HepG2 (cell line): ENCODE measurements at places on chromosomes 1 and 21. TPM values are rescaled to one million over a fixed set of nuclear protein-coding genes. Genes with fewer than 3 reads are reported as not detected.

The PLA2G2F gene
- not detected in 2 replicates for polyA plus RNA-seq

GRCh38 chr1:199057322-199057721 is 418.5 kb downstream of the PTPRC start:
- no peak for DNase-seq

The INSRR gene
- polyA plus RNA-seq, result not detected in 2 replicates

GRCh38 chr1:223732993-223733798 is 20.9 kb downstream of the CAPN2 start:
- peak; percentile 23 for DNase-seq

The USH2A gene
- under 0.01 TPM in 1 of 2 replicates, not detected in the other for polyA plus RNA-seq

- DNase-seq, result no peak
Measured at GRCh38 chr1:23325393-23325792, 18.7 kb downstream of the HNRNPR start.

GRCh38 chr1:60670302-60670701 is 412.1 kb upstream of the NFIA start:
- DNase-seq, result no peak

The CYP2J2 gene
- polyA plus RNA-seq, result 5.9 and 6.6 TPM in 2 replicates

DNA sequence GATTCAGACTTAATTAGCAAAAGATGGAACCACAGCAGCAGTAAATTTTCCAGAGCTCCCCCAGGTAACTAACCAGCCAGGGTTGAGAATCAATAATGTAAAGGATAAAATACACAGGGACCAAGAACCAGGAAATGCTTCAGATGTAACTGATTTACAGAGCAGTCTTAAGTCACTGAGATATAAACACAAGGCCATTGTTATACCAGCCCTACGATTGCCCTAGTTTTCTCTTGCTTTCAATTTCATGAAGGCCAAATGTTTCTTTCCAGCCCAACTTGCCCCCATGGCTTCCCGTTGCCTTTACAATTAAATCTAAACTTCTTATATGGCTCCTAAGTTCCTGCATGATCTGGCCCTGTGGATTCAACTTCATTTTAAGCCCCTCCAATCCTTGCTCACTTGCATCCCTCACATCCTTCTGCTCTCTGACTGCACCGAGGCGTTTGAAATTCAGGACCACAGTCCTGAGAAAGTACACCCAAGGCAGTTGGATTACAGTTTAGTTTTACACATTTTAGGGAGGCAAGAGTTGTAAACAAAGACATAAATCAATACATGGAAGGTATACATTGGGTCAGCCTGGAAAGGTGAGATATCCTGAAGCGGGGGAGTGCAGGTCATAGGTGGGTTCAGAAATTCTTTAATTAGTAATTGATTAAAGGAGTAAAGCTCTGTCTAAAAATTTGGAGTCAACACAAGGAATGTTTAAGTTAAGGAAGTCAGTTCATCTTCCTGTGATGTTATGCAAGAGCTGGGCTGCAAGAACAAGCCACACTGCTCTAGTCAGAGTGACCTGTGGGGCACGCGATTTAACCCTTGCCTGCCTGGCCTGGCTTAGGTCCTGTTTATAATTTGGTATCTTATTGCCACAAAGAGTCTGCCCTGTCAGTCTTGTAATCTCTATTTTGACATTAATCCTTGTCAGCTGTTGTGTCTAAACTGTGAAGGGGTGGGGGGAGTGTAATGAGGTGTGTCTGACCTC is 69.9 kb upstream of the COG2 start:
- DNase-seq, result peak; percentile 39

DNA sequence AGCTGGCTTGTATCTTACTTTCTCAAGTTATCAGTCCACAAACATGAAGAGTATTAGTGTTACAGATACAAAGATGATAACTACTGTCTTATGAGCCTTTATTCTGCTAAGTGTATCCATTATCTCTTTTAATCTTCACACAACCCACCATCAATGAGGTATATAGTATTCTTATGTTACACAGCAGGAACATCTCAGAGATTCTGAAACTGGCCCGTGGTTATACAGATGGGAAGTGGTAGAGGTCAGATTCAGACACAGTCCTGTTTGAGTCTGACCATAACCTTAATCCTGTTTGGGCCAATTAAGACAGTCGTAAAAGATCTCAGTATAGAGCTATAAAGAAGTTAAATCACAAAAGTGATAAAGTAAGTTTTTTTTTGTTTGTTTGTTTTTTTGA is 5.1 kb upstream of the TMEM269 start:
- no peak for DNase-seq

DNA sequence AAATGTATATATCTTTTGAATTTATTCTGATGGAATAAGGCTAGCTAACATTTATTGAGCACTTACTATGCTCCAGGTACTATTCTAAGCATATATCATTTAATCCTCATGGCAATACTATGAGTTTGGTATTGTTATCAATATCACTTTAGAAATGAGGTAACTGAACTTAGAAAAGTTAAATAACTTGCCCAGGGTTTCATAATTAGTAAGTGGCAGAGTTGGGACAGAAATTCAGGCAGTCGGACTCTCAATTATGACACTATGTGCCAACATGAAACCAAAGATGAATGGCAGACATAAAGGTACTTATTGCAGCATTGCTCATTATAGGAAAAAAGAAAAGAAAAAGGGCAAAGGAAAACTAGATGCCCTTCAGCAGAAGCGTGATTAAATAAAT is 48.2 kb downstream of the RAB3GAP2 start:
- DNase-seq, result no peak

The LRRIQ3 gene
- 0.55 and 1.1 TPM in 2 replicates for polyA plus RNA-seq

DNA sequence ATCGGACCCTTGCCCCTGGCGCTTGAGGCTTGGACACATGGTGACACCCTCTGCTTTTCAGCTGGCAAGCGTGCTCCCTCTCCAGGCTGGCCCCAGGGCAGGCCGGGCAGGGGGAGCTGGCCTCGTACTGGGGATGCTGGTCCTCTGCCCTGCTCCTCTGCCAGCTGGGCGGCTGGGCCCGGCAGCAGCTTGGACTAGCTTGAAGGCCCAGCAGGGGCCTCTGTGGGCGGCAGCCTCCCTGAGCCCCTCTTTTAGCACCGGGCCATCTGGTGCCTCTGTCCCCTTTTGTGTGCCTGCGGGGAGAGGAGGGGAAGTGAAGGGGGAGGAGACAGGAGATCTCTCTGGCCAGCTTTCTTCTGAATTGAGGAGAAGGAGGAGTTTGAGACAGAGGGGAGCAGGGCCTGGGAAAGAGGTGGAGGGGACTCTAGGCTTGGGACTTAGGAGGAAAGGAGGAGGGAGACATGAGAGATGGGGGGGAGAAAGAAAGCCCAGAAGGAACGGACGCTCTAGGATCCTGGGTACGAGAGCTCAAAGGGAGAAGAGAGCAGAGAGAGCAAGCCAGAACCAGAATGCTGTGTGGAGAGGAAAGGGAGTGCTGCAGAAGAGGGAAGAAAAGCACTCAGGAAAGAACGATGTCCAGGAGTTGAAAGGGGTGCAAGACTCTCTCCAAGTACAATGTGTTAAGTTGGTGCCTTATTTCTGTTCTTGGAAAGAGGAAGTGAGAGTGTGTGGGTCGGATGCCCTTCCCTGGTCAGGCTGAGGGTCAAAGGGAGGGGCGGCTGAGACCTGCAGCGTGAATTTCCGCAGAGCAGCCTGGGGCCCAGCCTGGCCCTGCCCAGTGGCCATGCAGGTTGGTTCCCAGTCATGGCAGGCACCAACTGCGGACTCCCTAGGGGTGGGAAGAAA is 40.3 kb downstream of the IER5 start:
- no peak for DNase-seq

GRCh38 chr1:21490774-21491487 is 18.3 kb upstream of the ALPL start:
- DNase-seq, result peak; percentile 41

DNA sequence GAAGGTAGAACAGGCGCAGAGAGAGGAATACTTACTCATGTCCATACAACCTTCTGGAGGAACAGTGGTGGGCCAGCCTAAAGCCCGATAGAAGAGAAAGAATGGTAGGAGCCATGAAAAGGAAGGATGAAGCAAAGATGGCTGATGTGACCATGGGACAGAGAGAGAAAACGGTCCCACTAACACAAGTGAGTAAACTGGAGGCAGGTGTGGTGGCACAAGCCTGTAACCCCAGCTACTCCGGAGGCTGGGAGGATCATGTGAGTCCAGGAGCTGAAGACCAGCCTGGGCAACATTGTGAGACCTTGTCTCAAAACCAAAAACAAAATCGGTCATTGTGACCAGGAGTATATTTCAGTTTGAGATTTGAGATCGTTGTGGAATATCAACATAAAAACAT is 49.4 kb downstream of the C1orf198 start:
- no peak for DNase-seq

The RNF186 gene
- 0.07 and 0.10 TPM in 2 replicates for polyA plus RNA-seq

- no peak for DNase-seq
Measured at GRCh38 chr1:215484171-215484939, 82.7 kb upstream of the KCTD3 start.

GRCh38 chr1:201842472-201843027 is 13.6 kb downstream of the IPO9 start:
- DNase-seq, result peak; percentile 54

The ITSN1 gene
- 32.2 and 33.8 TPM in 2 replicates for polyA plus RNA-seq

DNA sequence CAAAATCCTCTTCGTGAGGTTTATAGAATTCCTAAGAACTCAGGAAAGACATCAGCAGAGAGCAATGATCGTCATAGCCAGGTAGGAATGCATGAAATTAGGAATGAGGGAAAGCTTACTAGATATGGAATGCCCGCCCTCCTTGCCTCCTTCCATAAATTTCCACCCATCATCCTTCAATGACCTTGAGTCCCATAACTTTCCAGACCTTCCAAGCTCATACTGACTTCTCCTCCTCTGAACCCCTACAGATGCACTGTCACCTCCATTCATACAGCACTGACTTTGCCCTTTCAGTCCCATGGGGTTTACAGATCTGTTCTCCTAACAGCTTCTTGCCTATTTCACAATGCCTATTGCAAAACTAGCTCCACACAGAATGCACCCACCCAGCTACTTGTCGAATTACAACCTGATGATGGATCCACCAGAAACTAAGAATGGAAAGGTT is 23.8 kb upstream of the PPP1R15B start:
- DNase-seq, result peak; percentile 56

- no peak for DNase-seq
Measured at GRCh38 chr1:245205396-245205795, 50.6 kb downstream of the KIF26B start.

- DNase-seq, result no peak
Measured at GRCh38 chr1:29984862-29985605, 738.4 kb downstream of the MATN1 start.

GRCh38 chr1:217668351-217668940 is 37.3 kb downstream of the SPATA17 start:
- DNase-seq, result no peak

The MYOC gene
- polyA plus RNA-seq, result not detected in 2 replicates

The RGS1 gene
- not detected in 2 replicates for polyA plus RNA-seq

The ANKRD35 gene
- polyA plus RNA-seq, result not detected in 2 replicates

DNA sequence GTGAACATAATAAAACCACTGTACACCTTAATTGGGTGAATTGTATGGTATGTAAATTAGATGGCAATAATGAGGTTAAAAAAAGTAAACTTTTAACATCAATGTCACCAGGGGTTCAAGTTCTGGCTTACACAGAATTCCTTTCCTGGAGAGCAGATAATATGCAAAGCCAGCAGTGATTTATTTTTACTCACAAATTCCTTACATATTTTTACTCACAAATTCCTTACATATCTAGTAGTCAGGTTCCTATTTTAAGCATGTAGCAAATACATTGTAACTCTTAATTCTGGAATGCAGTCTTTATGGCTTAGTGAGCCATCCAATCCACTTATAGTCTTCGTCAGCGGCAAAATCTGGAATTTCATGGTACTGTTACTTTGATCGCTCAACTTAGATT is 1.3 kb upstream of the UBE4B start:
- no peak for DNase-seq

DNA sequence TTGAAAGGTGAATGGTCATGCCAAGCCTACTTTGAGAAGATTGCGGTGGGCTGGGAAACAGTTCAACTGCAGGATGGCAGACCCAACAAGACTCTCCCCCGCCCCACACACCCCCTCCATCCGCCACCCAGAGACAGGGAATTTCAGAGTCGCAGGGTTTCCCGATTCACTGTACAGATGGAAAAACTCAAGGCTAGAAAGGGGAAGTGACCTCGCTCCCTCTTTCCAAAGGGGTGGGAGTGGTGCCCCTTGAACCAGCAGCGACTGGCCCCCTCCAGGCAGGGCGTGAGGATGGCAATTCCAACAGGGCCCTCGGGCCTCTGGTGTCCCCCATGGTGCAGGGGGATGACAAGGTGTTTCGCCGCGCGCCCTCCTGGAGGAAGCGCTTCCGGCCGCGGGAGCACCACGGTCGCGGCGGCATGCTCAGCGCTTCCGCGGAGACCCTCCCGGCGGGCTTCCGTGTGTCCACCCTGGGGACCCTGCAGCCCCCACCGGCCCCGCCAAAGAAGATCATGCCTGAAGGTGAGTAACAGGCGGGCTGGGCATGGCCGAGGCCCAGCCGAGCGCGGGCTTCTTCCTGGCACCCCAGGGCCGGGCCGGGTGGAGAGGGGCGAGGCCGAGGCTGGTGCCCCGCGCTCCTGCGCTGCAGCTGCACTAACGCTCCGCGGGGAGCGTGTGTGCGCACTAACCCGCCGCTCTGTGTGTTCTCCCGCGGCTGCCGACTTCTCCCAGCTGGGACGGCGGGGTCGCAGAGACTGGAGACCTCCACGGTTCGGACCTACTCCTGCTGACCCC is 10.4 kb downstream of the MYOG start:
- no peak for DNase-seq

DNA sequence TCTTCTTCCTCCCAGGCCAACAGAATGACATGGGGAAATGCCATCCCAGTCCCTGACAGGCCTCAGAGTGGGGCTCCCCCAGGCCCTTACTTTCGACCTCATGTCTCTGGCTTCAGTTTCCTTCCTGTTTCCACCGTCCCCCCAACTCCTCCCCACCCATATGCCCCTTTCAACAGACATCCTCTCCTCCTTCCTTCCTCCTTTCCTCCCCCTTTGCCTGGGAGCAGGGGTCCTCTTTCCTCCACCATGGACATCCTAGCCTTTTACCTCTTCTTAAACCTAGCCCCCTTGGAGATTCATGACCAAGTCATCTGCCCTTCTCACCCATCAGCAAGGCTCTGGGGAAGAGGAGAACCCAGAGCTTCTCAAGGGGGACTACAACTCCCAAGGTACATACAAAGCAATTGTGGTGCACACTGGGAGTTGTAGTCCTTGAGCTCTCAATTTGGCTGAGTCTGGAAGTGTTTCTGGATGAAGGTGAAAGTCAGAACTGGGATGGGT is 4.0 kb downstream of the ZBTB7B start:
- no peak for DNase-seq

GRCh38 chr1:22163564-22163963 is 20.7 kb upstream of the WNT4 start:
- DNase-seq, result no peak

GRCh38 chr21:34313116-34313515 is 50.7 kb upstream of the KCNE2 start:
- no peak for DNase-seq

The SLC44A3 gene
- 11.7 and 14.1 TPM in 2 replicates for polyA plus RNA-seq

The TOE1 gene
- polyA plus RNA-seq, result 12.1 and 14.1 TPM in 2 replicates

- DNase-seq, result no peak
Measured at GRCh38 chr1:107993920-107994319, 28.9 kb upstream of the VAV3 start.

The OR2C3 gene
- not detected in 2 replicates for polyA plus RNA-seq

The ZNF683 gene
- polyA plus RNA-seq, result not detected in 2 replicates
